Smooth muscle cell of trachea (primary cell): ENCODE measurements at places on chromosomes 7 and 10. TPM values are rescaled to one million over a fixed set of nuclear protein-coding genes. Genes with fewer than 3 reads are reported as not detected.

SLC16A12 gene
- total RNA-seq = under 0.01 and 0.17 TPM in 2 replicates

SVOPL gene
- not detected in 2 replicates for total RNA-seq

CALHM3 gene
- 0.15 TPM in 1 of 2 replicates, not detected in the other for total RNA-seq

TMEM168 gene
- total RNA-seq = 20.5 and 26.8 TPM in 2 replicates

PDK4 gene
- 0.29 and 0.66 TPM in 2 replicates for total RNA-seq

SYT15 gene
- under 0.01 and 0.15 TPM in 2 replicates for total RNA-seq

TSPAN14 gene
- 19.9 and 22.7 TPM in 2 replicates for total RNA-seq

JCAD gene
- 2.0 and 8.9 TPM in 2 replicates for total RNA-seq

SPDYE3 gene
- total RNA-seq = not detected in 2 replicates

UPF2 gene
- total RNA-seq = 18.0 and 24.6 TPM in 2 replicates

RBM20 gene
- total RNA-seq = not detected in 2 replicates

AZGP1 gene
- not detected in 2 replicates for total RNA-seq

CALML3 gene
- not detected in 2 replicates for total RNA-seq

GLI3 gene
- total RNA-seq = 6.9 and 9.3 TPM in 2 replicates

WDFY4 gene
- total RNA-seq = under 0.01 TPM in 1 of 2 replicates, not detected in the other

SH2D4B gene
- total RNA-seq = not detected in 2 replicates

NME8 gene
- not detected in 2 replicates for total RNA-seq

ARID5B gene
- total RNA-seq = 92.2 and 105 TPM in 2 replicates

AMPH gene
- total RNA-seq = 4.7 and 7.8 TPM in 2 replicates

GHRHR gene
- not detected in 2 replicates for total RNA-seq

GRM3 gene
- total RNA-seq = not detected in 2 replicates
